ENCODE measurements at places on chromosomes 2 and 18. TPM values are rescaled to one million over a fixed set of nuclear protein-coding genes. Genes with fewer than 3 reads are reported as not detected.

Gene CFAP210
- not detected for total RNA-seq

GRCh38 chr2:193250389-193250788, 1055.7 kb upstream of the TMEFF2 start:
- no peaks in the 10 kb centered on the region for H3K4me1 ChIP-seq
- no peak overlapping the region for H3K27ac ChIP-seq
- no peak for DNase-seq
- H3K27me3 ChIP-seq: no peaks in the 10 kb centered on the region
- no peaks in the 10 kb centered on the region for H3K36me3 ChIP-seq
- H3K4me3 ChIP-seq: no peak overlapping the region

Gene ARHGEF4
- total RNA-seq: 2.8 TPM

GRCh38 chr2:221282386-221282785, 289.7 kb downstream of the EPHA4 start:
- no peaks in the 10 kb centered on the region for H3K27me3 ChIP-seq
- H3K27ac ChIP-seq: no peak overlapping the region
- peaks cover 16% of the 10 kb centered on the region for H3K4me1 ChIP-seq
- no peak for DNase-seq
- no peaks in the 10 kb centered on the region for H3K36me3 ChIP-seq

Gene PLGLB1
- not detected for total RNA-seq

DNA sequence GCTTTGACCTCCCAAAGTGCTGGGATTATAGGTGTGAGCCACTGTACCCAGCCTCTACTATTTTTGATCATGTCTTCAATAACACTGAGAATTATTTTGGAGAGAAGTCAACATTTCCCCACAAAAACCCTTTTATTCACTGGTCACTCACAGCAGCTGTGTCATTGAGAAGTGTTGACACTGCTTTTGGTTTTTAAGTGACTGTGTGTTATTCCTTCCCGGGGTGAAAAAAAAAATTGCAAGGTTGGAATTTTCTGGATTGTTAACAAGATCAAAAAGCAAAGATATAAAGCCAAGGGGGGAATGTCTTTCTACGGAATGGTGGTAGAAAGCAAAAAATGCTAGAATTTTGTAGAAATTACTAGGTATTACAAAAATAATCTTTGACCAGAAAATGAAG, 61.5 kb downstream of the TANC1 start:
- H3K36me3 ChIP-seq: peaks cover 2% of the 10 kb centered on the region
- H3K4me3 ChIP-seq: no peak overlapping the region
- peaks cover 39% of the 10 kb centered on the region for H3K4me1 ChIP-seq
- no peak for DNase-seq
- peak overlapping the region; percentile 91 for H3K27ac ChIP-seq

Gene UGT1A10
- total RNA-seq: 1.0 TPM

Gene SEH1L
- 118 TPM for total RNA-seq

Gene C18orf54
- 7.2 TPM for total RNA-seq

GRCh38 chr2:120939595-120940318, 204.1 kb downstream of the GLI2 start:
- H3K27ac ChIP-seq: no peak overlapping the region
- H3K4me3 ChIP-seq: no peak overlapping the region
- peaks cover 63% of the 10 kb centered on the region for H3K4me1 ChIP-seq
- H3K27me3 ChIP-seq: no peaks in the 10 kb centered on the region
- no peaks in the 10 kb centered on the region for H3K36me3 ChIP-seq
- DNase-seq: no peak

Gene PTPRN
- not detected for total RNA-seq

Gene ALPI
- total RNA-seq: 4.4 TPM

GRCh38 chr18:66534110-66534509, 69.8 kb downstream of the CDH19 start:
- H3K4me1 ChIP-seq: no peaks in the 10 kb centered on the region
- H3K36me3 ChIP-seq: no peaks in the 10 kb centered on the region
- H3K4me3 ChIP-seq: no peak overlapping the region
- DNase-seq: no peak
- H3K27ac ChIP-seq: no peak overlapping the region

- H3K36me3 ChIP-seq: no peaks in the 10 kb centered on the region
- no peak for DNase-seq
- no peak overlapping the region for H3K27ac ChIP-seq
- no peaks in the 10 kb centered on the region for H3K27me3 ChIP-seq
Observed at GRCh38 chr2:137036619-137037018, 271.3 kb downstream of the THSD7B start.

DNA sequence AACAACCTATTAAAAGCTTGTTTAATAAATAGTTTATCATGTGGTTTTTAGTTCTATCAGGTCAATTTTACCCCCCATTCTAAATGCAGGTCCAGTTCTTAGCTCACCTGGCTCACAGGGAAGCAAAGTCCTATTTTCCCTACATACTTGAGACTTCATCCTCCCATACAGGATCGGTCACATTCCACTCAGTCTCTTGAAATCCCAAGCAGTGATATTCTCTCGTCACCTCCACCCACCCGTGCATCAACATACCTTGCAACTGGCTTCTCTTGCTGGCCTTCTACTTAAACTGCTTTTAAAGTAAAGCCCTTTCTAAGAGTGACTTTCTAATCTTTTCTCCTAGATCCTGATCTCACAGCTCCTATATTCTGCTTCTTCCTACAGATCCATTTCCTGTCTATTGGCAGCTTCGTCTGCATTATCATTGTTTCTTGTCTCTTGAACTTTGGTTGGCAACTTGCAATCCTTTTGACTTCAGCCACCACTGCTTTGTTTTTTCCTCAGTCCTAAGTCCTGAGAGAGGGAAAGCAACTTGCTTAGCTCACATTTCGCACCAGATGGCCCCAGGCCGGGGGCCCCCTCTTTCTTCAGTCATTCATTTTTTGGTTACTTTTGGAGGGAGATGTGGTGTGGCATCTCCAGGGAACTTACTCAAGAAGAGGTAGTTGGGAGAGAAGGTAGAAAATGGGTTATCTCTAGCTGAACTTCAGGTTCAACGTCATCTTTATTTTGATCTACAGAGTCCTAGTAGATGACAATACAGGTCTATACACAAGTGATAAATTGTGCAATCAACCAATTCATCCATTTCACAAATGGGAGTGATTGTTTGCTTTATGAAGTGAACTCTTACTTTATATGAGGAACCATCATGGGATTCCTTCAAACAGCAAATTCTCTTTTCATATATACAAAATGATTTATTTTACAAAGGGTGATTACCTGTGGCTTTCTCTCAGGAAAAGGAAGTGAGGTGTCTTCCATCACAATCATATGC, 23.9 kb upstream of the NCOA1 start:
- H3K36me3 ChIP-seq: no peaks in the 10 kb centered on the region
- H3K4me3 ChIP-seq: no peak overlapping the region
- no peaks in the 10 kb centered on the region for H3K27me3 ChIP-seq
- peaks cover 24% of the 10 kb centered on the region for H3K4me1 ChIP-seq

Gene MAP3K19
- not detected for total RNA-seq

- peak overlapping the region; percentile 97 for H3K27ac ChIP-seq
- peak overlapping the region; percentile 69 for H3K4me3 ChIP-seq
- peaks cover 49% of the 10 kb centered on the region for H3K4me1 ChIP-seq
- no peaks in the 10 kb centered on the region for H3K36me3 ChIP-seq
- no peaks in the 10 kb centered on the region for H3K27me3 ChIP-seq
- peak; percentile 65 for DNase-seq
Observed at GRCh38 chr2:65129286-65129825, 550 bp downstream of the RAB1A start.

Gene APOB
- 234 TPM for total RNA-seq

DNA sequence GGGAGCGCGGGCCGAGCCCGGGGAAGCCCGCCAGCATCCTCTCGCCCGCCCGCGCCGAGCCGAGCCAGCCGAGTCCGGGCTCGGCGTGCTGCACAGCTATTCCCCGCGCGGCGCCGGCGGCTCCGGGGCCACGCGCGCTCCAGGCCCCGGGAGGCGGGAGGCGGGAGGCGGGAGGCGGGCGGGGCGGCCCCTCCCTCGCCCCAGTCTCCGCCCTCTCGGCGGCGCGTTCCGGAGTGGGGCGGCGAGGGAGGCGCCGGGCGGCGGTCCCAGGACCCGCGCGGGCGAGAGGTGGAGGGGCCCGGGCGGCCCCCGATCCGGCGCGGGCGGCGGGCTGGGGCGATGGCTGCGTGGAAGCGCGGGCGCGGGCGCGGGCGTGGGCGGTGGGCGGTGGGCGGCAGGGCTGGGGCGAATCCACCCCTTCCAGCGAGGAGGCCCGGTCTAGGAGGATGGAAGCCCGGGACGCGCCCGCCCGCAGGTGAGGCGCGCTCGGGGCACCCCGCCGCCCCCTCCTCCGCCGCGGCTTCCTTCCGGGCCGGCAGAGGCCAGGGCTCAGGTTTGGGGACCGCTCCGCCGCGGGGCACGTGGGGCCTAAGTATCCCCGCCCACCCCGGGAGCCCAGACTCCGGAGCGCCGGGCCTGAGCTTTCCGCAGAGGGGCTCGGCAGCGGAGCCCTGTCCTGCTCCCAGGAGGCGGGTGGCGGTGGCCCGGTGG, at the start of gene ADCY3:
ADCY3 (minus strand) TSS at position 140 of the 711 bp plus-strand sequence. CDS start 1,250 bp downstream, outside the sequence.
- no peaks in the 10 kb centered on the region for H3K36me3 ChIP-seq

Gene DYNAP
- not detected for total RNA-seq

DNA sequence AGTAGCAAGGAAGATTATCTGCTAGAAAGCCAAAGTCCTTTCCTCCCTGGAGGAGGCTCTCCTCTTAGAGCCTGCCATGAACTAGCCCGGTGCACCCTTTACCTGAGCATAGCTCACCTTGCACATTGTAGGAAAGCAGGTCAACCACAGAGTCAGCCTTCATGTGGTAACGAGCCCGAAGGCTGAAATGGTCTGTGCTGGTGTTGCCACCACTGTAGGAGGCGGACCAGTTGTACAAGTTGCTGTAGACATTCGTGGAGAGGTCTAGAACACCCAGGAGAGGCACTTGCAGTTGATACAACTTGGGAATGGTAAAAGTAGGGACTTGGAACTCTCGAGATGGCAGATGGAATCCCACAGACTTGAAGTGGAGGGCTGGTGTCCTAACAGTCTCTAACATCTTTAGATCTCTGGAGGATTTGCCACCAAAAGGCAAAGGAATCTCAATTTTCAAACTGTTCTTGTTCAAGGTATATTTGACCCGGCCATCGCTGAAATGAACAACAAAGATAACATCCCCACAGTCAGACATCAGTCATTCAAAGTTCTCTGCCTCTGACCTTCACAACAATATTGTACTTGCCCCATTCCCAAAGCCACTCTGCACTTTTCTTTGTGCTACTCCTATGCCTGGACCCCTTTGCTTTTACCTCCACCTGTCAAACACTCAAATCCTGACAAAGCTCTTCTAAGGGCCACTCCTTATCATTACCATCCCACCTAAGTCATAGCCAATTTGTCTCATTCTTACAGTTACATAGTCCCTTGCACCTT, 30.6 kb downstream of the APOB start:
- no peak overlapping the region for H3K27ac ChIP-seq
- H3K4me1 ChIP-seq: no peaks in the 10 kb centered on the region
- no peak overlapping the region for H3K4me3 ChIP-seq
- peaks cover 38% of the 10 kb centered on the region for H3K36me3 ChIP-seq
- no peak for DNase-seq
- no peaks in the 10 kb centered on the region for H3K27me3 ChIP-seq

DNA sequence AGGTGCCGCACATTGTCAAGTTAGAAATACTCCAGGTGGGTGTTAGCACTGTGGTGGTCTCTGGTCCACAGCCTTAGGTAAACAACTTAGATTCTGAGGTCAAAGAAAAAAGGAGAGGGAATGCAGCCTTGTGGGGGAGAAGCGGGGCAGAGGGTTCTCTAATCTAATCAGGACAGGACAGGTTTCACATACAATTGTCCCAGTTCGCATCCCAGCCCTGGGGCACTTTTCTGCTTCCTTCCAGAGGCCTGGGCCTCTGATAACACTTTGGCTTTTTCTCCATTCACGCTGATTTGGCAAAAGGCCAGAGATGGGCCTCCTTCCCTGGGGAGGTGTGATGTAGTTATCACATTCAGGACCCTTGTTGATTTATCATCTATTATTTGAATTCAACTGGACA, 32.5 kb downstream of the SLC1A4 start:
- H3K4me1 ChIP-seq: peaks cover 18% of the 10 kb centered on the region
- DNase-seq: no peak
- no peak overlapping the region for H3K27ac ChIP-seq
- H3K27me3 ChIP-seq: no peaks in the 10 kb centered on the region

DNA sequence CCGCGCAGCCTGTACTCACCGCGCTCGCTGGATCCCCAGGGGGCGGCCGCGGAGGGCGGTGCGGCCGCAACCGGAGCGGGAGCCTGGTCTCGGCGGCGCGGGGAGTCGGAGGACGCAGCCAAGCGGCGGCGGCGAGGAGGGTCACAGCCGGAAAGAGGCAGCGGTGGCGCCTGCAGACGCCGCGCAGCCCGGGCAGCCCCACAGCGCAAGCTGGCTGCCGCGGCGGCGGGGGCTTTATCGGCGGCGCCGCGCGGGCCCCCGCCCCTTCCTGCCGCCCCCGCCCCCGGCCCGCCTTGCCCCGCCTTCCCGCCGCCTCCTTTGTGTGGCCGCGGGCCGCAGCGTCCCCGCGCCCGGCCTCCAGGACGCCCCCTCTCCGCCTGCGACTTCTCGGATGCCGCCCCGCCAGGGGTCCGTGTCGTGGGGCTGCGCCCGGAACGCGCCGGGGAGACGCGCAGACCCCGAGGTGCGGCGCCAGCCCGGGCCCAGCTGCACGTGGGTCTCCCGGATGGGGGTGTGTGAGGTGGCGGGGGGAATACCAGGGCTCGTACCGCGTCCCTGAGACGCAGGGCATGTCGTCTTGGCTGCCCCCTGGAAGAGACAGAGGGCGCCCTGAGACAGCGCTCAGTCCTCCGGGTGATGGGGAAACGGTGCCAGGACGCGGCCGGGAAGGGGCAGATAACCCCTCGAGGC, at the start of gene SERPINE2:
SERPINE2 (minus strand) TSS at position 207 of the 690 bp plus-strand sequence. CDS start 37,386 bp downstream, outside the sequence.
- peak within 1 kb of the TSS; percentile 48 for H3K4me3 ChIP-seq
- H3K27ac ChIP-seq: no peak within 1 kb of the TSS
- H3K4me1 ChIP-seq: peaks cover 7% of the 10 kb centered on the region
- no peaks in the 10 kb centered on the region for H3K36me3 ChIP-seq

- H3K4me3 ChIP-seq: no peak overlapping the region
- no peaks in the 10 kb centered on the region for H3K36me3 ChIP-seq
- H3K27ac ChIP-seq: no peak overlapping the region
Observed at GRCh38 chr2:130813722-130814121, 23.0 kb upstream of the ARHGEF4 start.

Gene TSPYL6
- not detected for total RNA-seq

DNA sequence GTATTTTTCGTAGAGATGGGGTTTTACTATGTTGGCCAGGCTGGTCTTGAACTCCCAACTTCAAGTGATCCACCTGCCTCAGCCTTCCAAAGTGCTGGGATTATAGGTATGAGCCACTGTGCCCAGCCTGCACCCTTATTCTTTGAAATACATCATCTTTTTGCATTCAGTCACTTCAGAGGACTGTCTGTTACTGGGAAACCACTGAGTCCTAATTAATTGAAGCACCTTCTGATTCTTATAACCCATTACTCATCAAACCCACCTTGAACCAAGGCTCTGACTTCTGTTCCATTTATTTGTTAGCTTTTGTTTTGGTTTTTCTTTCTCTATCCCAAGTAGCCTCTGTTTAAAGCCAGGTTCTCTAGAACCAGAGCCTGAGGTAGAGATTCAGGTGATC, 49.6 kb downstream of the CPO start:
- H3K36me3 ChIP-seq: no peaks in the 10 kb centered on the region
- no peak overlapping the region for H3K4me3 ChIP-seq
- no peaks in the 10 kb centered on the region for H3K4me1 ChIP-seq
- no peaks in the 10 kb centered on the region for H3K27me3 ChIP-seq
- DNase-seq: no peak
- no peak overlapping the region for H3K27ac ChIP-seq

Measured in Caco-2 (cell line).